ENCODE measurements at places on chromosomes 5 and 9.

GRCh38 chr9:104783588-104783987, 19.7 kb downstream of the NIPSNAP3B start:
- DNase-seq = no peak

DNA sequence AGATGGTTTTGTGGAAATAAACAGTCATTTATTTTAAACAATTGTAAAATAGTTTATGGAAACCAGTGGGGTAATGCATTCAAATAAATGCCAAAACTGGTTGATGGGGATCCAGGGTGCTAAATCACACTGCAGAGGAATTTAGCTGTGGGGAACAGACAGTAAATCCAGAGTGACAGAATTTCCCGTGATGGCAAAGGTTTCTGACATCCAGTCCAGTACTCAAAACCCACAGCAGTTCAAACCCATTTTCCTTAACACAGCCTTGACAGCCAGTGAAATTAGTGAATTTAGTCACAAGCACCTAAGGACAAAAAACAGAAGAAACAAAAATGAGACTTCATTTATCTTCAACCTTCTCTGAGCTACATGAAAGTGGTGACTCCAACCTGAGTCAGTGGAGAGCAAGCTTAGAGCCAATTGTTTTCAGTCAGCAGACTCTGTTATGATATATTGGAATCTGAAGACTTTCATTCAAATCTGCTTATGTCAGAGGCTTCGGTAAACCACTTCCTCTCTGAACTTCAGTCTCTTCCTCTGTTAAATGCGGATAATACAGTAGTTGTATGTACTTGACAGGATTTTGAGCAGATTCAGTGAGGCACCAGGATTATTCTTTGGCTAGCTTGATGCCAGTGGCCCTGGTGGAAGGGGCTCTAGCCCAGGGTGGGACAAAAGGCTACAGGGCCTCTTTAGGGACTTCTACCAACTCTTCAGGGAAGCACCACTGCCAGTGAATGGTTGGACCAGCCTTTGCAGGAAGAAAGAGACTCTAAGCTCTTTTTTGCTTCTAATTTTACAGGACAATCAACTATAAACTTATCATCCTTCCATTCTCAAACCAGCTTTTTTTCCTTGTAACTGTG, 185.3 kb downstream of the MAPKAP1 start:
- DNase-seq = peak; percentile 80

GRCh38 chr5:114678778-114679177, 316.9 kb downstream of the KCNN2 start:
- DNase-seq = no peak

GRCh38 chr5:166493612-166494011, 1797.8 kb upstream of the WWC1 start:
- DNase-seq = no peak

DNA sequence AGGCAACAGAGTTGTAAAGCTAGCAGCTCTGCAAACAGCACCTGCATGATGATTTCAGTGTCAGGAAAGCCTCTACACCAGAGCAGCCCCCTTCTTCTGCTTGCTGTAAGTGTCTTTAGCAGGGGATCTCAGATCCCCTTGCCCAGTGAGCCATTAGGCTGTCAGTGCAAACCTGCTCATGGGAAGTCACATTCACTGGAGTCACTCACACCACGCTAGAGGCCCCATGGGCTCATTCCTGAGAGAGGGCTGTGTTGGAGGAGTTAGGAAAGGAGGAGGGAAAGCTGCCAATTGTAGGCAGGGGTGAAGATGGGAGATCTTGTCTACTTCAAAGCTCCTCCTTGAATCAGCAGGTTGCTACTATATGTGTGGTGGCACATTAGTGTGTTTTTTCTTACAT, 275.2 kb downstream of the SMARCA2 start:
- DNase-seq = no peak

DNA sequence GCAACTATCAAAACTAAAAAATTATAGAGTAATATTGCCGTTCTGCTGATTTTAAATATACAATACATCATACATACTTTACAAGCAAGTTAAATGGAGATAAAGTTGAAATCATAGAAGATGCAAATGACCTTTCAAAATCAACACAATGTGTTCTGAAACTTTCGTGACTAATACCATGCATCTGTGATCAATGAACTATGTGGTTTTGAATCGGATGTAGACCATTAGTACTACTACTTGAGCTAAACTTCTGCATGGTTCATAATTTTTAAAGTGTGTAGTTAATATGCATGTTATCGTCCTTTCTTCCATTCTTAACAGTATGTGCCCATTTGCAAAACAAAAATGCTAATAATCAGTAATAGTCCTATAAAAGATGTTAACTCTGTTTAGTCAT, 11.3 kb upstream of the PHF2 start:
- DNase-seq = no peak

DNA sequence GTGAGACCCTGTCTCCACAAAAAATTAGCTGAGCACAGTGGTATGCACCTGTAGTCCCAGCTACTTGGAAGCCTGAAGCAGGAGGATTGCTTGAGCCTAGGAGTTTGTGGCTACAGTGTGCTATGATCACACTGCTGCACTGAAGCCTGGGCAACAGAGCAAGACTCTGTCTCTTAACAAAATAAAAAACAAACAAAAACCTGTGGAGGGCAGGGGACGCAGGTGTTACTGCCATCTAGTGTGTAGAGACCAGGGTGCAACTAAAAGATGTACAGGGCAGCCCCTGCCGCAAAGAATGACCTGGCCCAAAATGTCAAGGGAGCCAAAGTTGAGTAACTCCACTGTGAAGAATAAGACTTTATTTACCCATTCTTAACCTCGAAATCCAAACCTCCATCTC, 27.1 kb downstream of the ASPN start:
- no peak for DNase-seq

GRCh38 chr5:170503990-170504596, at the start of gene KCNIP1:
Gene KCNIP1 (plus strand): TSS chr5:170504020.
- DNase-seq = no peak

GRCh38 chr5:1400936-1401335, 44.3 kb downstream of the SLC6A3 start:
- DNase-seq = no peak

GRCh38 chr5:156396063-156396829, 69.3 kb downstream of the SGCD start:
- no peak for DNase-seq

- DNase-seq = no peak
These were observed 133.7 kb upstream of the NFIL3 start for GRCh38 chr9:91557327-91557726.

DNA sequence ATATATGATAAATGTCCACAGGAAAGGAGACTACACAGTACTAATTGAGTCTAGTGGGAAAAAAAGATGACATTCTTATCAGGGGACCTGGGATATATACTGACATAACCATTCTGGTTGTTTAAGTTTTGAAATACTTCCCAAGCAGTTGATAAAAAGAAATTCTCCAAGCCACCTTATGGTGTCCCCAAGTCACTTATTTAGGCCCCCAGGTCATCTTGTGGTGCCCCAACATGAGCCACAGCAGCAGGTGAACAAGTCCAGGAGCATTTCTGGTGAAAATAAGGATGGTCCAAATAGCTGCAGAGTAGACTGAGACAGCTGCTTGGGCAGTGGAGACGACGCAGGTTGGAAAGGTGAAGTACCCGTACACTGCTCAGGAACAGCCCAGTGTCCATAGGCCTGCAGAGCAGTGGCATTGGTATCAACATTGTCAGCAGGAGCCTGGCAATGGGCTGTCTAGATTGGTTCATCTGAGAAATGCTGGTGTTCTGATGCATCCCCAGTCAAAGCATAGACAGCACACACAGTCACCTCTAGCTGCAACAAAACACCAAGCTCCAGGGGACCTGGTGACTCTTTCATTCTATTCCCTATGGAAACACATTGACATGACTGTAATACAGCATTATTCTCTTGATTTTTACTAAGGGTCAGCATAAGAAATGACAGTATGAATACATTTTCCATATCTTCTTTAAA, 430.6 kb downstream of the NR2F1-AS1 start:
- DNase-seq = no peak

DNA sequence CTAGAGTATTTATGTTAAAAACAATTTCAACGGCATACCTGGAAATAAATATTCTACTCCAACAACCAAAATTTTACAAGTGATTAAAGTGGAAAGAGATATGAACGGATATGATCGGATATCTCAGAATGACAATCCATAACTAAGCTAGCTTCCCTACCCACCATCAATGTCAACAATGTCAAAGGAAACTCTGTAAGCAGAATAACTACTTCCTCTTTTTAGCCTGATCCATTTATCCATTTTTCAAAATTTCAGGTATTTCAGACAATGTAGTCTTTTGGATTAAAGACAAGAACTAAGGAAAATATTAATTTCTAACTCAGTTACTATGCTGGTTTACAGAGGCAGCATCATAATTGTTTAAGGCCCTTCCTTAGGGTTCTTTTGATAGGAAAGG, 188.7 kb downstream of the DENND1A start:
- DNase-seq = no peak

GRCh38 chr9:70924895-70925547, 196.4 kb downstream of the TRPM3 start:
- DNase-seq = peak; percentile 33

DNA sequence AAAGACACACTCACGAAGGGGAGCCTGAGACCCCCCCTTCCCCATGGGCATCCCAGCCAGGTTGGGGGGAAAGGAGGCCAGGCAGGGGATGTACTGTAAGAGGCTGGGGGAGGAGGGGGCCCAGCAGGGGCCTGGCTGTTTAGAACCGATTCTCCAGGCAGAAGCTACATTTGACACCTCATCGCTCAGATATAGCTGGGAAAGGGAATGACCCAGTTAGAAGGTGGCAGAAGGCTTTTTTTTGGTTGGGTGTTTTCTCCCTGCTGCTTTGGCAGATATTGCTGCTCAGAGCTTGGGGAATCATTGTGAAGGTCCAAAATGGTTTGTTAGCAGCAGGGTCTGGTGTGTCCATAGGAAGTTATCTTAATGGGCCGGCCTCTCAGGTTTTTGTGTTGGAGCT, 6.0 kb downstream of the CDX1 start:
- no peak for DNase-seq

GRCh38 chr9:14500705-14501104, 186.8 kb upstream of the NFIB start:
- no peak for DNase-seq
